HFFc6 (cell line): ENCODE measurements at places on chromosomes 12 and 14.

- DNase-seq, result no peak
Measured at GRCh38 chr12:100497105-100497795, 23.6 kb downstream of the NR1H4 start.

- peak; percentile 80 for DNase-seq
Measured at GRCh38 chr12:60148831-60149230, 553.0 kb downstream of the SLC16A7 start.

- peak; percentile 27 for DNase-seq
Measured at GRCh38 chr12:69779928-69780327, 41.3 kb downstream of the RAB3IP start.

GRCh38 chr12:113678223-113679119 lies 206.8 kb upstream of the LHX5 start:
- peak; percentile 11 for DNase-seq
